Brain pericyte (primary cell): ENCODE measurements at places on chromosomes 2 and 18.

- no peak for DNase-seq
Observed at GRCh38 chr18:73261923-73262322, 394.1 kb upstream of the NETO1 start.

- DNase-seq = no peak
Observed at GRCh38 chr2:22110244-22110651, 986.5 kb downstream of the TDRD15 start.

- DNase-seq = no peak
Observed at GRCh38 chr2:199310771-199311585, 146.8 kb downstream of the SATB2 start.

DNA sequence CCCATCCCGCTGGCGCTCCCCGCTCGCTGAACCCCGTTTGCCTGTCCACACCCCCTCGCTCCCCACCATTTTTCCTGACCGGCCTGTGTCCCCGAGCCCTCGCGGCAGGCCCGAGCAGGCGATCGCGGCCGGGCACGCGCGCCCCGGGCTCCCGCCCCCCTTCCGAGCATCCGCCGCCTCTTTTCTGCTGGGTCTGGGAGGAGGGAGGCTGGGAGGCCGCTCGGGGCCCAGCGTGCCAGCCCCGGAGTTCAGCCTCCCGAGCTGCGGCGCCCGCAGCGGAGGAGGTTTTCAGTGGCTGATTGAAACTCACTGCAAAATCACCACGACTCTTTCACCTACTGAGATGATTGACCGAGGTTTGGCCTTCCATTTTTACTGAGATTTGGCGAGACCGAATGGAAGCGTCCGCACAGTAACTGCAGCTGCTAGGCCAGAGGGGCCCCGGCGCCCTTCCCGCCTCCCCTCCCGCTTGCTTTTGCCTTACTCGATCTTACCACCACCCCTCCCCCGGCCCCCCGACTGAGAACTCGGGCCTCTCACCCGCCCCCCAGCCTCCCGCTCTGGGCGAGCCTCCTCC, 4.8 kb downstream of the SOX11 start:
- no peak for DNase-seq

GRCh38 chr2:218871345-218872302, 9.0 kb upstream of the WNT10A start:
- DNase-seq = no peak

GRCh38 chr2:203949228-203949627, 12.7 kb downstream of the ICOS start:
- no peak for DNase-seq

DNA sequence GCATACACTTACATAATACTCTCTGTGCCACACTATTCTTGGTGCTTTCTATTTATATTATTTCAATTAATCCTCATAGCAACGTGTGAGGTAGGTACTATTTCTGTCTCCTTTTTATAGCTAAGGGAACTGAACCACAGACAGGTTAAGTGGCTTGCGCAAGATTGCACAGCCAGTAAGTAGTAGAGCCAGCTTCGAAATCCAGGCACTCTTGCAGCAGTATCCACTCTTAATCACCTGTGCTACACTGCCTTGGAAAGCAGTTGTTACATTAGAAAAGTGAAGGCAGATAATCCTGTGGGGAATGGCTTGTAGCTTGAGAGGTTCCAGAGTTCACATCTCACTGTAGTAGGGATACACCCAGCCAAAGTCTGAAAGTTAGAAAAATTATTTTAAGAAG, 198.3 kb downstream of the LDLRAD4 start:
- no peak for DNase-seq

DNA sequence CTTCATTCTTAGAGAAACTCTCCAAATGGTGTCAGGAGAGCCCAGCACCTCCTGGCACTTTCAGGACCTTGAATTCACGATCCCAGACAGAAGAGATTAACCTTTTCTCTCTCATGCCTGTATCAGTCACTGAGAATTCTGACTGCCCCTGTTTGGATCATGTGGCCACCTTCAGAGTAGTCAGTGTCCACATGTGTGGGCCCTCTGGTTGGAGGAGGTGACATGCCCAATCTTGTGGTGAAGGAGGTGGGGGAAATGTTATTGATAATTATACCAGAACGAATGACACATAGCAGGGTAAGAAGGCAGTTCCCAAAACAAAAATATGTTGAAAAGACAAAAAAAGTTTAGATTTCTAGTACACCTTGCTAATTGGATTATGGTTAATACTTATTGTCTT, 31.7 kb downstream of the UBXN4 start:
- DNase-seq = no peak
